ENCODE measurements at places on chromosomes 2 and 18.

GRCh38 chr18:78238404-78239089, 741.1 kb upstream of the SALL3 start:
- no peak for DNase-seq

DNA sequence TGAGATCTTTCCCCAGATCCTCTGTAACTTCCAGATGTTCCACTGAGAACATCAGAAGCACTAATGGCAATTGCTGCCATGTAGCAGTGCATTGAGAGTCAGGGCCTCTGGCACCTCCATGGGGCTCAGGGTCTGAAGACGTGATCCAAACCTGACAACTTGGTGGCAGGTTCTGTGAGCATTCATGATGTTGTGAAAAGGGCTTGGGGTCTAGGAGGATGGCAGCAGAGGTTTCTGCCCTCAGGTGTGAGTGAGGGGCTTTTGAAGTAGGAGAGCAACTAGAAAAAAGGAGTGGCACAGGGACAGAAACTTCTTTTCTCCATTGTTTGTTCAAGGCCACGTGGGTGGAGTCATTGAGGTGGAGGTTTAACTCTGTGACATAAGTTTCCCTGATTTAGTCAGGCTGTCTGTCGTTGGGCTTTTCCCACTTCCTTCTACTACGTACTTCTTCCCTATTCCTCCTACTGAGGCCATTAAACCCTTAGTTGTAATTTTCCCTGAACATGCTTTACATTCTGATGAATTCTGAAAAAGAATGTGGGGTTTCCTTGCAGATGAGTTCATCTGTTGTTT, 13.1 kb downstream of the CFLAR start:
- DNase-seq = no peak

DNA sequence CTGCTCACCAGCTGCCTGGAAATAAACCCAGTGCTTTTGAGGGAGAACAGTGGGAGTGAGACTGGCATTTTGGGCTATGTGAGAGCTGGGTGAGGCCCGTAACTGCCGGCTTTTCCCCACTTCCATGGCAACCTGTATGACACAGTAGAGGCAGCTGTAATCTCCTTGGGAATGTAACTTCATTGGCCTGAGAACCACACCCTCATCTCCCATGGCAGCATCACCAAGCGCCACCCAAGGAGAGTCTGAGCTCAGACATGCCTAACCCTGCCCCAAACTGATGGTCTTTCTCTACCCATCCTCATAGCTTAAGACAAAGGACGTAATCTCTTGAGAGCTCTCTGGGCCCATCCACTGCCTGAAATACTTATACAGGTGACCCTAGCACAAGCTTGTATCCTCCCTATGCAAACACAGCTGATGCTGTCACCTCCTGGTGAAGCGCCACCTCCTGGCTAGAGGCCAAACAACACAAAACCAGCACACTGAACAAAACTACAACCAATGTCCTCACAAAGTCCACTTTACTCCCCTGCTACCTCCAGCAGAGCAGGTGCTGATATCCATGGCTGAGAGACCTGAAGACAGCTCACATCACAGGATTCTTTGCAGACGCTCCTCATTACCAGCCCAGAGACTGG, 763.4 kb upstream of the NRXN1 start:
- no peak for DNase-seq

DNA sequence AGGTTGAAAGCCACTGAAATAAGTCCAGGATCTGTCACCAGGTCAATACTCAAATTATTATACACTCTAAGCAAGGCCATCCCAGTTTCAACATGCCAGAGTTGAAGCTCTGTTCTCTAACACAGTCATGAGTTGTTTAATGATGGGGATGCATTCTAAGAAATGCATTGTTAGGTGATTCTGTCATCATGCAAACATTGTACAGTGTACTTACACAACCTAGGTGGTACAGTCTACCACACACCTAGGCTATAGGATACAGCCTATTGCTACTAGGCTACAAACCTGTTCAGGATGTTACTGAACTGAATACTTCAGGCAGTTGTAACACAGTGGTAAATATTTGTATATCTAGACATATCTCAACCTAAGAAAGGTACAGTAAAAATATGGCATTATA, 162.2 kb downstream of the BAZ2B start:
- no peak for DNase-seq

GRCh38 chr2:29375843-29376242, 260.6 kb downstream of the CLIP4 start:
- DNase-seq = no peak

GRCh38 chr2:96668771-96669170, 26.2 kb downstream of the FER1L5 start:
- no peak for DNase-seq

- DNase-seq = no peak
Observed at GRCh38 chr2:231662811-231663457, 45.4 kb upstream of the PTMA start.

GRCh38 chr2:149271575-149271974, 58.8 kb upstream of the LYPD6 start:
- no peak for DNase-seq

DNA sequence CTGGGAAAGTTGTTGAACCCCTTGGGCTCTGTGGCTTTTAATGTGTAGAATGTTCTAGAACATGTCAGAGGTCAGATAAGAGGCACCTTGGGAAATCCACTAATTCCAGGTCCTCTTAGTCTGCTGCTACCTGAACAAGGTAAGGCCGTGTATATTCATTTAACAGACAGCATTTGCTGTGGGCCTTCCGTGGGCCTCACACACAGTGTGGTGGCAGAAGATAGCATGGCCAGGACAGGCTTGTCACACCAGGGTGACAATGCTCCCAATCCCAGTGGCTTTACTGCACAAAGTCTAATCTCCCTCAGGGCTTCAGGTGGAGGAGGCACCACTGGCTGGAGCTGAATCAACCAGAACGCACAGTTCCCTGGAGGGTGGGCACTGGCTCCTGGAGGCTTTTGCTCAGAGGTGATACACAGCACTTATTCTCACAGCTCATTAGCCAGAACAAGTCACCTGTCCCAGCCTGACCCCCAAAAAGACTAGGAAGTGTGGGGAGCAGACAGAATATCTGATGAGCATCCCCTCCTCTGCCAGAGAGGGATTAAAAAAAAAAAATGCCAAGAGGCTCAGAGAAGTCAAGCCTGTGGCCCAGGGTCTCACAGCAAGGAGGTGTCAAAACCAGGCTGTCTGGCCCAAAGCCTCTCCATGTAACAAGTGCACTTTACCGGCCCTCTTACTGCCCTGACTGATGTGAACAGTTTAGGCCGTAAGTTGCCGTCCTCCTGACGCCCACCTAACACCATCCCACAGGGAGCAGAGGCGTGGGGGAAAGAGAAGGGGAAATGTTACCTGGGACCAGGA, 216.9 kb upstream of the RAB6C start:
- no peak for DNase-seq

DNA sequence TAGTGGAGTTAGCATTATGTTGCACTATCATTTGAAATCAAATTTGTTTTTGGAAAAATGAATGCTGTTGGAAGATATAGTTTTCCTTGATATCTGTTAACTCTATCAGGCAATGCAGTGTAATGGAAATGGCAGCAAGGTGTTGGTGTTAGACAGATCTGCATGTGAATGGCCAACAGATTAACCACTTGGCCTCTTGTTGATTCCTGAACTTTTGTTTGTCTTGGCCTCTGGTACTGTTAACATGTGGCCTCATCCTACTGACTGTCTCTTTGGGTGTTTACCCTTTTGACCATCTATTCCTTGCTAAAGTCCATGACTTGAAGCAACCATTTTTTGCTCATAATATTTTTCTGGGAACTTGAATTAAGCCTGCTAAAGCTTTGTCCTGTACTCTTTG, 110.2 kb upstream of the CDH2 start:
- no peak for DNase-seq

DNA sequence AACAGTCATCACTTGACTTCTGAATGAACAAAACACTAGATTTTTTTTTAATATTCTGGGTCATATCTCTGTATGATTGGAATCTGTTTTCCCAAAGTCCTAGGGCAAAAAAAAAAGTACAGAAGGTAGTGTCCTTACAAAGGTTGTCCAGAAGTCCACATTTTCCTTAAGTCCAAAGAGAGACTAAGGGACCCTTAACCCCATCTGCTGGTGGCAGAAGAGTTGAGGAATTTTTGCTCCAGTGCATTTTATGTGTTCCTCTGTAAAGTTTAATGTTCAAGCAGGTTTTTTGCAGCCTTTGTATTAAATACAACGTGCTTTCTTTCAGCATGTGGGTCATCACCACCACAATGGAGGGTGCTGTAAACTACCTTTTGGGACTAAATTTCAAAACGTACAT, 215.9 kb downstream of the SP3 start:
- no peak for DNase-seq

DNA sequence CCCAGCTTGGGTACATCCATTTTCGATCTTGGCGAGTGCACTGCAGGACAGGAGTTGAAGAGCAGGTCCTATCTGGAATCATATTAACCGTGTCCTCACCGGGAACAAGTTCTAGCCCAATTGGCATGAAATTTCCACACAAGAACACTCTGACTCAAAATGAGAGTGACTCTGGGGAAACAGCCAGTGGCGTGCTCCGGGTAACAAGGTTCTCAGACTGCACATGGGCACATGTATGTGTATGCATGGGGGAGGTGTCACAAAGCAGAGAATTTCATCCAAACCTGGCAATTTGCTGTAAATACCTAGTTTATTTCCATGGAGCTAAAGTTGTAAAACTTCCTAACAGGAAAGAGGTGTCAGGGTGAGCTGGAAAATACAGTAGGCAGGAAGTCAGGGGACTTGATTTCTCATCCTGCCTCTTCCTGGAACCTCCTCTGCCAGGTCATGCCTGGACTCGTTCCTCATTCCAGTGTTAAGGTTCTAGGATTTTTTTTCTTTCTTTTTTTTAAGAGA, 1.7 kb downstream of the TUBB6 start:
- no peak for DNase-seq

GRCh38 chr18:22778996-22779395, 154.1 kb upstream of the RBBP8 start:
- DNase-seq = no peak

Data from activated CD4-positive, alpha-beta T cell treated with anti-CD3 and anti-CD28 coated beads for 24 hours (primary cell).